ENCODE measurements at places on chromosomes 7 and 10. TPM values are rescaled to one million over a fixed set of nuclear protein-coding genes. Genes with fewer than 3 reads are reported as not detected.

WASHC2A gene
- 68.8 TPM for total RNA-seq

SPACDR gene
- 3.7 TPM for total RNA-seq

WDFY4 gene
- total RNA-seq = 560 TPM

TRIM50 gene
- total RNA-seq = not detected

AMPH gene
- not detected for total RNA-seq

CHAT gene
- total RNA-seq = not detected

MSMB gene
- not detected for total RNA-seq

NUTM2E gene
- total RNA-seq = 0.63 TPM

GRCh38 chr10:111211706-111212105 lies 134.9 kb downstream of the ADRA2A start:
- no peak for DNase-seq

- no peak for DNase-seq
These were observed 8.8 kb downstream of the PFKP start for GRCh38 chr10:3076138-3076537.

DNA sequence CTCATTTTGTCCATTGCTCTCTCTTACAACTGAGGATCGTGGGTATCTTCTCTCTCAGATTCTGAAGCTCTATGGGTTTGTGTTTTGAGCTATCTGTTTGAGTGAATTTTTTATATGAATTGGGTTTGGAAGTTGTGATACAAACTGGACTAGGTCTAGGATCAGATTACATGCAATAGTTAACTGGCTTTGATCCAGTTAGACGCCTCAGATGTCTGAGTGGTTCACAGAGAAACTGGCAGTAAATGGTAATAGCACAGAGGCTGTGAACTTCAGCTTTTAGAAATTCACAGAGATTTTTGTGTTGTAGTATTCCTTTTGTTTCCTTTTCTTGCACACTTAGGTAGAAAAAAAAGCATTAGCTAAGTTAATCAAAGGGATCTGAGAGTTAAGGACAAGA lies 12.7 kb upstream of the DNMBP start:
- no peak for DNase-seq

- no peak for DNase-seq
These were observed 139.9 kb downstream of the CCDC71L start for GRCh38 chr7:106520962-106521514.

DNA sequence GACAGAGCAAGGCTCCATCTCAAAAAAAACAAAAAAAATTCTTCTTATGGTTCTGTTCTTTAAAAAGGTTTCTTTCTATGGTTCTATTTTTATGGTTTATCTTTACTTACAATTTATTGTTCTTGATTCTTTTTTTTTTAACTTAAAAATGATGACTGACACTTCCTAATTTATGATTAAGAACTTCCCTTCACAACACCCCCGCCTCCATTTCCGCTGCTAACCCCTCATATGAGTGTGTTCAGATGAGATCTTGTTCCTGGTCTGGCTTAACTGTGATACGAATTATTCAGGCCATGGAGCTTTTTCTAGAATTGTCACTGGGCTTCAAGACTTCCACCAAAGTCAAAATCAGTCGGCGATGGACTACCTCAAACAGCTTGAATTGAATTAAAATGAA lies 33.9 kb downstream of the PTER start:
- peak; percentile 6 for DNase-seq

- DNase-seq = no peak
These were observed 26.9 kb downstream of the CAV1 start for GRCh38 chr7:116551692-116552091.

DNA sequence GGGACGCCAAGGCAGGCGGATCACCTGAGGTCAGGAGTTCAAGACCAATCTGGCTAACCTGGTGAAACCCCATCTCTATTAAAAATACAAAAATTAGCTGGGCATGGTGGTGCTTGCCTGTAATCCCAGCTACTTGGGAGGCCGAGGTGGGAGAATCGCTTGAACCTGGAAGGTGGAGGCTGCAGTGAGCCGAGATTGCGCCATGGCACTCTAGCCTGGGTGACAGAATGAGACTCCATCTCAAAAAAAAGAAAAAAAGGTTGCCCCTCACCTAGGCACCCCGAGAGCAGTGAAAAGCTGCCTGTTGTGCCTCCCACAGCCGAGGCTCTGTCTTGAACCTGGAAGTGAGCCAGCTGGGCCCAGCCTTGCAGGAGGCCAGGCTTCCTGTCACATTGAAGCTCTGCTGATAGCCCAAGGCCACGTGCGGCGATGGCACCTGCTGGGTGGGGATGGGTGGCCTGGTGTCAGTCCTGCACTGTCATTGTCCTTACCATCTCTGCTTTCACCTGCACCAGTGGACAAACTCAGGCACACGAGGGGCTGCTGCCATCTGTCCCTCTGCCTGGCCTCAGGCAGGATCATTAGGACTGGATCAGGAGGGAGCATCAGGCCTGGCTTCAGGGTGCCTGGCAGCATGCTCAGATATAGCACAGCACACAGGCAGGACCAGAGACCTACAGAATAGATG lies 37.8 kb downstream of the DNAJB12 start:
- DNase-seq = peak; percentile 64

GRCh38 chr7:67705850-67706249 lies 709.2 kb downstream of the TYW1 start:
- no peak for DNase-seq

DNA sequence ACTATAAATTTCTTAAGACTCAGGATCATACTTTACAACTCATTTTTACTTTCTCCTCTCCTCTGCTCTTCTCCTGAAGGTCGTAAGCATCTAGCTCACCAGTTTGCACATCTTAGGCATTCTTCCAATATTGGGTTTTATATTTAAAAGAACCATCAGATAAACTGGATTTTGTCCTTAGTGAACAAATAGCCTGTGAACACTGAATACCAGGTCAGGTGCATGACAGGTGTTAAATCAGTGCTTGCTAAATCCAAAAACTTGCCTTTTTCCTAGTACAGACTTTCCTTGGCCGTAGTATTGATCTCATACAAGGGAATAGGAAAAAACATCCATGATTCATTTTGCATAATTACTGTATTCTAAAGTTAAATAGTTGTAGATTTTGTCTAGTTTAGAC lies 53.0 kb downstream of the ARMC3 start:
- no peak for DNase-seq

DNA sequence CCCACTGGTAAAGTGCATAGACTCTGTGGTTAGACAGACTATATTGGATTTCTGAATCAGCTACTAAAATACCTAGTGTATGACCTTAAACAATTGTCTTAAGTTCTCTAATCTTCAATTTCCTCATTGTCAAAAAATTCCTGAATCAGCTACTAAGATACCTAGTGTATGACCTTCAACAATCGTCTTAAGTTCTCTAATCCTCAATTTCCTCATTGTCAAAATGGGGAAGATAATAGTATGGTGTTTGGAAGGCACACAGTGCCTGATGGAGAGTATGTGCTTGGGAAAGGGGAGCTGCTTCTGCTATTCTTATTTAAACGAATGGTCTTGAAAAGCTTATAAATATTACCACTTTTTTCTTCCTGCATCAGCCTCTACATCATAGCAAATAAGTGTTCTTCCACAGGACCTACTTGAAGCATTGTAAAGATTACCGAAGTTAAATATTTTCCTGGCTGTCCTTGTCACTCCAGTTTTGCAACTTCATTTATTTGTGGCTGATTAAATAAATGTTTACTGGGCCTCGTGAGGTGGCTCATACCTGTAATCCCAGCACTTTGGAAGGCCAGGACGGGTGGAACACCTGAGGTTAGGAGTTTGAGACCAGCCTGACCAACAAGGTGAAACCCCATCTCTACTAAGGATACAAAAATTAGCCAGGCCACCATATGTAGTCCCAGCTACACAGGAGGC lies 64.4 kb upstream of the ITGA8 start:
- no peak for DNase-seq

GRCh38 chr10:124090601-124091209 lies 2.7 kb downstream of the CHST15 start:
- no peak for DNase-seq

All from B cell (primary cell).